Islet precursor cell (in vitro differentiated cells): ENCODE measurements at places on chromosomes 2 and 18.

DNA sequence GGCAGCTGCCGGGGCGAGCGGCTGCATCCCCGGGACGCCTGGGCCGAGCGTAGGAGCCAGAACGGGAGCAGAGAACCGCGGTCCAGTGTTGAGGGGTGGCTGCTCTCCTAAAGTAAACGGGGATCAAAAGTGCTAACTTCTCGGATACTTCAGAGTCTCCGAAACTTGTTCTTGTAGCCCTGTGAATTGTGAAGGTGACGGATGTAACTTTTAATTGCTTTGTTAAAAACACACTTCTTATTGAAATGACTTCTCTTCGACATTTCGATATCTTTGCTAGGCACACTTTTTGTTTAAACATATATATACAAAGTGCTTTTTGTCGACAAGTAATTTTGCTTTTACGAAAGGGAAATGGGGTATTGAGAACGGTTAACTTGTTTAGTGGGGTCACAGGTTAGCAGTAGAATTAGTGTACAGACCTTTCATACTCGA, 540 bp downstream of the ATP9B start:
- no peak for DNase-seq

GRCh38 chr2:152367547-152368390, 32.8 kb downstream of the FMNL2 start:
- no peak for DNase-seq

GRCh38 chr2:212646698-212647366, 108.2 kb upstream of the ERBB4 start:
- peak; percentile 71 for DNase-seq

- DNase-seq, result no peak
These were observed 162.3 kb upstream of the REV1 start for GRCh38 chr2:99651930-99652670.

- DNase-seq, result no peak
These were observed 61.9 kb downstream of the EIF5B start for GRCh38 chr2:99399063-99399462.

- DNase-seq, result peak; percentile 69
These were observed 149.1 kb downstream of the RHBDD1 start for GRCh38 chr2:226984750-226985582.

DNA sequence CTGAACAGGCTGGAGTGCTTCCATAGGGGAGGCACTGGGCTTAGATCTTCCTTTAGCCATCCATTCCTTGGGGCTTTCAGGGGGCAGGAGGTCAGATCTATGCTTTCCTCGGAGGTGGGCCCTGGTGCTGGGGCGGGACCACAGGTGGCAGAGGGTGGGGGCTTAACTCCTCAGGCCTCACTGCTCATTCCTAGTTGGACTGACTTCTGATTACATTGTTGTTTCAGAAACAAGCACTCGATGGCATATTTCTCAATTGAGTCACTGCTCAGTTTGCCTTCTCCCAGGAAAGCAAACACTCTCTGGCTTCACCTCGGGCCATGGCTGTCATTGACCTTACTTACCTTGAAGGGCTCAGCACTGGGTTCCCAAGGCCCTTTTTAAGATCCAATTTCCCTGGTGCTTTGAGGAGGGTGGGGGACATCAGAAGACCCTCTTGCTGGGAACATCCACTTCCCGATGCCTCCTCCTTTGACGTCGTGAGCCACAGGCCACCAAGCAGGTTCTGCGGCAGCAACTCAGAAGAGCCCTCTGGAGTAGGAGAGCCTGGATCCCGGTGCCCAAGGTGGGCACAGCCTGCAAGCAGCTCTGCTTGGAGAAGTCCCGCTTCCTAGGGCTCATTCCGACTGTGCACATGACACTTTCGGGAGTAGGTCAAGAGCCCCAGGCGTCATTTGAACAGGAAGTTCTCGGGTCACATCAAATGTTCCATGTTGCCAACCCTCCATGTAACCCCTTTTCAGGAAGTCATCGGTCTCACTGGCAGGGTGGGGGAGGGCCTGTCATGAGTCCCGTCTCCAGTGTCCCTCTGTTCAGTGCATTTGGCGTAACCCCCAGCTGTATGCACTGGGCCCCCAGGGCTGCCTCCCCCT, 40.6 kb downstream of the SDC1 start:
- peak; percentile 79 for DNase-seq

DNA sequence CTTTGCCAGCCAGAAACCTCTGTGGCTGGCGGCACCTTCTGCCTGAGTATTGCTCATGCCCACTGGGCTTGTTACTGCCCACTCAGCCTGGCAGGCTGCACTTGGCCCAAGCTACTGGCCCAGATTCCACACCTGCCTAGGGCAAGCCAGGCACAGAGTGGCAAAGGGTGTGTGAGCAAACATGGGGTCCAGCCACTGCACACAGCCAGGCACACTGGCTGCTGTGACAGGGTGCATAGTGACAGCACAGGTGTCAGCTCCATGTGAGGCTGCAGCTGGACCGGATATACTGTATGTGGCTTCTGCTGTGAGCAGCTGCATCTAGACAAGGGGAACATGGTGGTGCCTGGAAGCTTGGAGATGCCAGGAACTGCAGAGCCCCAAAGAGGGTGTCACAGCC, 113.9 kb downstream of the COPS8 start:
- DNase-seq, result no peak

DNA sequence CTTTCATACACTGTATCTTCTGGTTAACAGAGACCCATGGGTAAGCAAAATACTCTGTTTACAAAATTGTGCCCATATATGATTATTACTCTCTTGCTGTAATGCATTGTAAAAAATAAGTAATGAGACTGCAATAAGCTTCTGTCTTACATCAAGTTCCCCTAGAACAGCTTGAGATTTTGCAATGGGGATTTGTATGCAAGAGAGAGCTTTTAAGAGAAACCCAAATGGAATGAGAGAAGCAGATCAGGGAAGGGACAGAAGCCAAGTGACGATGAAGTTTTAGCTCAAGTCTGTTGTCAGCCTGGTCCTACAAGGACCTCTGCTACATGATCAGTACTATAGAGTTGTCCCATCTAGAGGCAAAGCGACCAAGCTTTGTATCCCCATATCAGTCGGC, 218.1 kb upstream of the VWC2L start:
- DNase-seq, result no peak

DNA sequence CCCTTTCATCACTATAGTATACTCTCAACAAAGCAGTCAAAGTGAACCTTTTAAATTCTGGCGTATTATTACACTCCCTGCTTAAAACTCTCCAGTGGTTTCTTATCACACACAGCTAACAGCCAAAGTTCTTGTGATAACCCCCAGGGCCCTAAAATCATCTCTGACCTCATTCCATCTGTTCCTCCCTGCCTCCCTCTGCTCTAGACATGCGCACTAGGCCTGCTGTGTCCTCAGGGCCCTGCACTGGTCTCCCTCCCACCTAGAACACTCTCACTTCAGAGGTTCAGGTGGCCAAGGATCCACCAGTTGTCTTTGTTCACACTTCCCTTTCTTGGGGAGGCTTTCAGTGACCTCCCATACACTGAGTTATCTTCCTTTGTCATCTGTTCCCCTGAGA, 603.4 kb downstream of the DSC3 start:
- DNase-seq, result no peak
